CD4-positive, alpha-beta T cell (primary cell): ENCODE measurements at places on chromosomes 2 and 18. TPM values are rescaled to one million over a fixed set of nuclear protein-coding genes. Genes with fewer than 3 reads are reported as not detected.

Gene RAPGEF4
- total RNA-seq = 0.73 TPM

Gene DSG2
- total RNA-seq = 0.11 TPM

DNA sequence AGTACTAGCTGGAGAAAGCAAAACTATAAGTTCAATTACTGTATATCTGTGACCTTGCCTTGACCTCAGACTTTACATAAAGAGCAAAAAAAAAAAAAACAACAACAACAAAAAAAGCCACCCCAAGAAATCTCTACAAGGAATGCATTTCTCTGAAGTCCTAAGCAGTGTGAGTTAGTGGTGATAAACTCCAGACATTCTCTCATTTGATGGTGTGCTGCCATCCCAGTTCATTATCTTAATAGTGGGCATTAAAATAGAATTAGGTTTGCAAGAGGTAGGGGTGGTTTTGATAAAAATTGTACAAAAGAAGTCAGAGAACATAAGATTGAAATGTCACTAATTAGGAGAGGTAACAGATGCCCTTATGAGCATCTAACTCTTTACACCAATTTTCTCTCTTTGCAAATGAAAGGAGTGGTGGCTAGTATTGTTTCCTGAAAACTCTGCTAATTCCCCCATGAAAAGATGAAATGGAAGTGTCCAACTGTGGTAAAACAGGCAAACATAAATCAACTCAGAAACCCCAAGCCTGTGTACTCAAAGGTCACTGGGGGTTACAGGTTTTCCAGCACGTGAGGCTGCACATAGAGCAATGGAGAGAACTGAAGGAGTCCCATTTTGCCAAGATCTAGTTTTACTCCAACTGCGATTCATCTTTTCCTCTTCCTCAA, 131.9 kb downstream of the MEIS1 start:
- no peak for DNase-seq

GRCh38 chr18:801137-801536, 10.9 kb downstream of the YES1 start:
- DNase-seq = no peak
